ENCODE measurements at places on chromosomes 6 and 20. TPM values are rescaled to one million over a fixed set of nuclear protein-coding genes. Genes with fewer than 3 reads are reported as not detected.

DNA sequence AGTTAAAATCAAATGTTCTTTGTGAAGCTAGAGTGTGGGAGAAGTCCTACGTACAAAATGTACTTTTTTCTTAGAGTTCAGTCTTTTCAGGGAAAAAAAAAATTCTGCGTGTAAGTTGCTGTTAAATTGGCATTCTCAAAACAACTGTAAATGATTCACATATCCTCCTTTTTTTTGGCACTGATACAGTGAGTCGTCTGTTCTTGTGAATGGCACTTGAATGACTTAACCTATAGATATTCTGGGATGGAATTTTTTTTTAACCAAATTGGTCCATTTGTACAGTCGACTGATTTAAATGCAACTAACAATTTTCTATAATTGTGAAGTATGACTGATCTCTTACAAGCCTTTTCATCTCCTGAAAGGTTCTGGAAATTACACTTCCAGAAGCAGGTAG lies 5.5 kb upstream of the JAG1 start:
- DNase-seq, result peak; percentile 62

THBS2 gene
- 2.0 TPM for total RNA-seq

GRCh38 chr6:35419417-35419816 lies 32.7 kb upstream of the FANCE start:
- peak; percentile 72 for DNase-seq

ZC3H12D gene
- total RNA-seq, result not detected

DNA sequence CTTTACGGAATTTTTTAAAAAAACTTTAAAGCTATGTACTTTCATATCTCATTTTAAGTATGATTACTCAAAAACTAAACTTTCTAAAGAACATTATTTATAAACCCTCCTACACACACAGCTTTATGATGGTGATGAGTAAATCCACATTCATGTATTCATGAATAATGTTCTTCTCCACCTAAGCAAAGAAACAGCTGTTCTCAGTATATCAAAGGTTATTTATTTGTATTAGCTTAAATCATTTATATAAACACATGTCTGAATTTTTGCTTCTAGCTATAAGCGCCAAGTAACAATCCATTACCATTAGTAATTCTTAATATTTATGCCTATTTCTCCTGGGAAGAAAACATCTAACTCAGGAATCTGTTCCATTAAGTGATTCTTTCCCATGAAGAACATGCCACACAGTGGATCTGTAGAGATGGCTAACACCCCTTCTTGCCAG lies 63.3 kb downstream of the SMLR1 start:
- DNase-seq, result no peak

ANKEF1 gene
- 0.65 TPM for total RNA-seq

GRCh38 chr6:13278991-13279390 lies 49.3 kb downstream of the TBC1D7 start:
- DNase-seq, result no peak

GRCh38 chr6:7262746-7263518 lies 50.1 kb downstream of the SSR1 start:
- DNase-seq, result no peak

DNA sequence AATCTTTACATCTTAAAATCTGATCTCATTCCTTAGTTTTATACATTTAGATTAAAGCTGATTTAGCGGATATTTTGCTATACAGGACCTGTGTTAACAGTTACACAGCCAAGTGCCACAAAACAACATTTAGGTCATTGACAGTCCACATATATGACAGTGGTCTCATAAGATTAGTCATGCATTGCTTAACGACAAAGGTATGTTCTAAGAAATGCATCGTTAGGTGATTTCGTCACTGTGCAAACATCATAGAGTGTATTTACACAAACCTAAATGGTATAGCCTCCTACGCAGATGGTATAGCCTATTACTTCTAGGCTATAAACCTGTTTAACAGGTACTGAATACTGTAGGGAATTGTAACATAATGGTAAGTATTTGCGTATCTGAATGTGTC lies 21.6 kb downstream of the ADGRG6 start:
- no peak for DNase-seq

DNA sequence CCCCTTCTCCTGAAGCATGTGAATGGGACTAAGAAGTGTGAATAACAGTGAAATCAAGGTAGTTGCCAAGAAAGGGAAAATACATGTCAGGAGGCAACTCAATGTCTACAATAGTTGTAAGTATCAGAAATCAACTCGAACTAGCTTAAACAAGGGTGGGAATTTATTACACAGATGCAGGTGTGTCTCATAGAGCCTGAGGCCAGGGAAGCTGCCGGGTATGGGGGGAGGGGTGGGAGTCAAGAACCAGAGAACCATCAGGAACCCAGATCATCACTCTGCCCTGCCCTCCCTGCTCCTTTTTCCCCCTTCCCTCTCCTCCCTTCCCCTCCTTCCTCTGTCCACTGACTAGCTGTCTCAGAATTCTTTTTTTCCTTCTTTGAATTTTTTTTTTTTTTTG lies 34.9 kb upstream of the BMP6 start:
- DNase-seq, result no peak

FAM217B gene
- total RNA-seq, result 2.4 TPM

OPRL1 gene
- 3.0 TPM for total RNA-seq

GRCh38 chr6:72939004-72939403 lies 286.3 kb downstream of the KHDC1L start:
- no peak for DNase-seq

DNA sequence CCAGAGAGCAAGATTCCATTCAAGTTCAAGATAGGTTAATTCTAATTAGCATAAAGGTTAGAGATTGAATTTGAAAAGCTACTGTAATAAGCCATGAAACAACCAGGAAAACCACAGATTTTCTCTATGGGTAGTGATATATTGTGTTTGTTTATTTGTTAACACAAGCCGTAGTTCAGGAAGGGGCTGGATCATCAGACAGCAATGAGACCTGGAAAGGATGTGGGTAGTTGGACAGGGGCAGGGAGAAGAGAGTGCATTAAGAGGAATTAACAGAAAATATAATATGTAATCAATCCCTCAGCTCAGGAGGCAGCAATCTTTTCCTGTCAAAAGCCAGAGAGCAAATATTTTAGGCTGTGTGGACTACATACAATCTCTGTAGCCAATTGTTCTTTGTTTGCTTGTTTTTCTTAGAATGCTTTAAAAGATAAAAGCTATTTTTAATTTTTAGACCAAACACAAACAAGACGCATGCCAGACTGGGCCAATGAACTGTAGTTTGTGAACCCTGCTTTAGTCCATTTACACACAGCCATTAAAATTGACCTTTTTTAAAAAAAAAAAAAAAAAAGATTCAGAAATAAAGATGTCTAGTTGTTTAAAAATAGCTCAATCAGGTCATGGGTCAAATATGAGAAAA lies 398.7 kb upstream of the MARCKS start:
- DNase-seq, result peak; percentile 79

OLIG3 gene
- not detected for total RNA-seq

DNA sequence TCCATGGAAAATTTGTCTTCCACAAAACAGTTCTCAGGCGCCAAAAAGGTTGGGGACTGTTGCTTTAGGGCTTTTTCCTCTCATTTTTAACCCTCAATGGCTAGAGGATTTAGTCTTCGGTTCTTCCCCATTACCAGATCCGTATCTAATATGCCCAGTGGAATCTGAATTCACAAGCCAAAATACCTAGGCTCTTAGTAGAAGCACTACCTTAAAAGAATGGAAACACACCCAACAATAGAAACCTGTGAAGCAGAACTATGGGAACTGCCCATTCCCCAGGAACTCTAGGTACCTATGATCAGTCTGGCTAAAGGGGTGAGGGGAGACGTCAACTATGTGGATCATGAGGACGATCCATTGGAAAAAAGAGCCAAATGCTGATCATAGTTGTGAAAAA lies 3.1 kb downstream of the TREML4 start:
- no peak for DNase-seq

ZKSCAN3 gene
- 3.1 TPM for total RNA-seq

SLC18B1 gene
- 5.4 TPM for total RNA-seq

- no peak for DNase-seq
Observed at GRCh38 chr20:17912916-17913315, 55.7 kb downstream of the SNX5 start.

- DNase-seq, result peak; percentile 17
Observed at GRCh38 chr6:163539101-163539762, 124.7 kb downstream of the QKI start.

FBXO5 gene
- total RNA-seq, result 4.0 TPM

AFG1L gene
- total RNA-seq, result 1.5 TPM

DNA sequence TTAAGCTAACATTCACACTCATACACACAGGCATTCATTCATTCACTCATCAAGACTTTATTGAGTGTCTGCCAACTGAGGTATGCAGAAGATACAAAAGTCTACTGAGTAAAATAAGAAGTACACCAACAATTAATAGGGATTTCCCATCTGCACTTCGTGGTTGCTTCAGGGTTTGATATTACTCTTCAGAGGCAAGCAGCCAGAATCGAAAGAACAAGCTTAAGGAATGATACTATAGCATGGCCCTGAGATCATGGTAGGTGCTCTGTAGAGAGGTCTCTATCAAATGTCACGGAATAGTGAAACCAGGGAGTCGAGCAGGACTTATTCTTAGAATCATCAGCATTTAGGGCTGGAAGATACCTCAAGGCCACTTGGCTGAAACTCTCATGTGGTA lies 135.4 kb downstream of the NRN1 start:
- DNase-seq, result no peak

DNA sequence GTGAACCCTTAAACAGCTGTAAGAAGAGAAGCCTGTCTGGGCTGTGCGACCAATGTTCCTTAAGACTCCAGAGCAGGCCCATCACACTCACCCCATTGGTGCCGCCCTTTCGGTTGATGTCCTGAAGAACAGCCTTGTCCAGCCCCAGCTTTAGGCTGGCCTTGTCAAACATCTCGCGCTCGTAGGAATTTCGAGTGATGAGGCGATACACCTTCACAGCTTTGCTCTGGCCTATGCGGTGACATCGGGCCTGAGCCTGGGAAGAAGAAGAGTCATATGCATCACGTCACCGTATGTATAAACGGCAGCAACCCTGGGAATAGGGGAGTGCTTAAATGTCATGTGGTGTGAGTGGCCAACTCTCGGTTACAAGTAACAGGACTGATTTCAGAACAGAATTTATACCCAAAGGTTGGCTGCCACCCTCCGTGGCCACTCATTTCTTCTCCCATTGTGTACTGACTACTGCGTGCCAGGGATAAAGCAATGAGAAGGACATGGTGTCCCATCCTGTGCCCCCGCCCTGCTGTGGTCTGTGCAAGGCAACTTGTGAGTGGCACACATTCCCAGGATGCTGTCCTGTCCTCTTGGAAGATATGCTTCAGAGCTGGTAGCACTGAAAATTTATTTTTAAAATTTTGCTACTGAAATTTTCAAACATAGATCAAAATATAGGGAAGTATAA lies 90.7 kb upstream of the EMILIN3 start:
- DNase-seq, result no peak

TRIM40 gene
- not detected for total RNA-seq

SLC22A7 gene
- not detected for total RNA-seq

NNAT gene
- total RNA-seq, result 0.22 TPM

GRCh38 chr20:36391456-36391855 lies 85.3 kb downstream of the DLGAP4 start:
- DNase-seq, result peak; percentile 37

ARMH2 gene
- total RNA-seq, result not detected

DNA sequence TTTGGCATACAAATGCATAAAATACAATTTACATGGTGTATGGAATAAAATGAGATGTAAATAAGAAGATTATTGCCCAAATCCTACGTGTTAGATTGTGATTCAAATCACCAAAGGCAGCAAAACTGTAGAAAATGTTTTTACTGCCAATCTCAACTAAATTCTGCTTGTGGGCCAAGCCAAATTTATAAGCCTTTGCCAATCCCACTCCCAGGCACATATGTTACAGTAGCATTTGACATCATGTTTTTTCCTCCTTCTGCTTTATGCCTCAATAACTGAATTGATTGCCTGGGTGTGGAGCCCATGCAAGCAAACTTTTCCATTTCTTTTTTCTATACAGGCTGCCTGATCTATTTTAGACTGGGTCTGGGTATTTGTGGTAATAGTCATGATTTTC lies 36.3 kb upstream of the LRRC1 start:
- DNase-seq, result no peak

- no peak for DNase-seq
Observed at GRCh38 chr6:145733810-145734209, 1.5 kb downstream of the EPM2A start.

DNA sequence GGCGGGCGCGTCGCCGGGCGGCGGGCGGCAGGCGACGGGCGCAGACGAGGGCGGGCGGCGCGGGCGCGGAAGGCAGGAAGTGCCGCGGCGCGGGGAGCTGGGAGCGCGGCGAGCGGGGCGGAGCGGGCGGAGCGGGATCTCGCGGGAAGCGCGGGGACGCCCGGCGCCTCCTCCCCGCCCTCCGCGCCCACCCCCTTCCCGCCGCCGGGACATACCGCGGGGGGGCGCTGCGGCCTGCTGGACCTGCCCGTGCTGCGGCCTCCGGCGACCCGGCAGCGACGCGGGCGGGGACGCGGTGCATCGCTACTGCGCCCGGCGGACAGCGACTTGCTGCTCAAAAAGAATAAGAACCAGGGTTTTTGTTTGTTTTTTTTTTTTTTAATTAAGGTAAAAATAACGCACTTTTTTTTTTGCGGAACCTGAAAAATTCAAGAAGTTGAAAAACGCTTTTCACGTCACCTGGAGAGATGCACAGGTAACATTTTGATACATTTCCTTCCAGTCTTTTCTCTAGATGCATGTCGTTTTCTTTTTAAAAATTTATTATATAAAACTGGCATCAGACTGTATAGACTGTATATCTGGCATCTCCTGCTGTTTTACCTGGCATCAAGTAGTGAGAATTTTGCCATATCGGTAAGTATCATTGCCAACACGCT lies at the start of gene CENPB:
TSS of gene CENPB (minus strand) at position 76 of the 659 bp plus-strand sequence. CDS start 257 bp downstream, outside the sequence.
- peak; percentile 93 for DNase-seq

GRCh38 chr20:56289652-56290051 lies 41.1 kb downstream of the MC3R start:
- DNase-seq, result no peak

- no peak for DNase-seq
Observed at GRCh38 chr20:47558295-47559066, 56.8 kb downstream of the NCOA3 start.

DNA sequence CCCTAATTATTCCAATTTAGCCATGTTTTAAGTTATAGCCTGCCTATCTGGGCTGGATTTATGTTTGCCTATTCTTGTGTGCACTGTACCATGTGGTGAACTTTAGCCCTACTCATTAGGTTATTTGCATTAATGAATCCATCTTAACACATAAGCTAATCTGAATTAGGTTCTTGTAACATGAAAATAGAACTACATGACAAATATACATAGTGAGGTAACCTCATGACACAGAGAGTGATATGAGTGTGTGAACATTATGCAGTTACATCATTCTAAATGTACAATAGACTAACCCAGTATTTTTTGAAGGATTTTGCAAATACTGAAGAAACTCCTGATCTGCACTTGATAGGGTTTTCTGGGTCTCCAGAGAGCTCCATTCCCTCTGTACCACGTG lies 733.7 kb upstream of the CITED2 start:
- no peak for DNase-seq

CABLES2 gene
- total RNA-seq, result 0.44 TPM
